ENCODE measurements at places on chromosomes 3 and 15. TPM values are rescaled to one million over a fixed set of nuclear protein-coding genes. Genes with fewer than 3 reads are reported as not detected.
A peak's percentile ranks its signal among the peaks of the same experiment; 100 is the strongest.

DNA sequence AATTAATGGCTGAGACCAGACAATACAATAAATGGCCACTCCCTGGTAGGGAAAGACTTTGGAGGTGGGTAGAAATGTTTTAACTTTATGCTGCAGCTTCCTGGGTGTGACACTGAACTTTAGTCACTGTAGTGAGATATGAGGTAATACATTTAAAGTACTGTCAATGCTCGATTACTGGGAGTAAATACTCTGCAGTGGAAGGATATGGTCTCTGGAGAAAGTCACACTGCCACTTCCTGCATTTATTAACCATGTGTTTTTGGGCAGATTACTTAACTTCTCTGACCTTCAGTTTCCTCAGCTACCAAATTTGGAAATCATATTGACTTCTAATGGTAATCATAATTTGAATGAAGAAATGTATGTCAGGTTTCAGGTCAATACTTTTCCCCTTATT lies 317.1 kb upstream of the TGFBR2 start:
- DNase-seq = peak; percentile 90

GRCh38 chr15:57827021-57827420 lies 120.5 kb downstream of the POLR2M start:
- DNase-seq = peak; percentile 77

- no peak for DNase-seq
Observed at GRCh38 chr3:142029052-142029642, 120.2 kb downstream of the TFDP2 start.

DNA sequence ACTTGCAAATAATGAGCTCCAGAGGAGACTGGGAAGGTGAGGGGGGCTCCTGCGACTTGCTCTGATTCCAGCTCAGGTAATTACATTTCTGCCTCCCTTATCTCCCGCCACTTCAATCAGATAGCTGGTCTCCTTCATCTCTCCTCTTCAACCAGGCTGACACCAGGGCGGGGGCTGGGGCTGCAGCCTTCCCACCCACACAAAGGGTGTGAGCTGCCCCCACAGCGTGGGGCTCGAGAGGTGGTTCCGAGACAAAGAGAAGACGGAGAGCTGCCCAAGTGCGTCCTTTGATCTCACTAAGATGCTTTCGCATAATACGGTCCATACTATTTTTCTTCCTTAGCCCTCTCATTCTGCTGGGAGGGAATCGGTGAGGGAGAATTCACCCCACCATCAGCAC lies 139.7 kb downstream of the NSMCE3 start:
- no peak for DNase-seq

DNA sequence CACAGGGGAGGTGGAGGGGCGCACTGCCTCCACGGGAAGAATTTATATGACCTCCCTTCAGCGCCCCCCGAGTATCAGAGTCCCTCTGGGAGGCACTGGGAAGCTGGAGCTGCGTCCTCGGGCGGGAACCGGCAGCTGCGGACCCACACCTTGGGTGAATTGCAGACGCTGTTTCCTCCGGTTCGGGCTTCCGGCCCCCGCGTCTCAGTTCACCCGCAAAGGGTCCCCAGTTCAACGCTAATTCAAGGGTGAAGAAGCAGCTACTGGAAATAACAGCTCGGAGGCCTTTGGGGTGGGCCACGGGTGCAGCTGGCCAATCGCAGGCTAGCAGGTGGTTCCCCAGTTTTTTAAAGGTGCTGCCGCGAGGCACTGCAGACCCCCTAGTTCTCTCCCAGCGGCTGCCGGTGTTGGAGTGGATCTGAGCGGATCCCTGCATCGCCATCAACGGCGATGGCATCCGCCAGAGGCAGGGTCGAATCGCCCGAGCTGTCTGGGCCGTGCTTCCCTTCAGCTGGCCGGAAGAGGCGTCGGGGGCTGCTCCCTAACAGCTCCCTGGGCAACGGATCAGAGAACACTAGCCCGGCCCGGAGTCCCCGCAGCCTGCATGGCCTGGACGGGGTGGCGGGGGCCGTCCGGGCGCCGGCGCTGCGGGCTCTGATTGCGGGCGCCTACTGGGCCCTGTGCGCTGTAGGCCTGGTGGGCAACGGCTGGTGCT lies 19.4 kb upstream of the ADAMTS7 start:
- peak; percentile 51 for DNase-seq

- no peak for DNase-seq
Observed at GRCh38 chr3:139421460-139421859, 32.0 kb upstream of the COPB2 start.

- DNase-seq = no peak
Observed at GRCh38 chr3:18652781-18653180, 227.6 kb upstream of the SATB1 start.

- DNase-seq = no peak
Observed at GRCh38 chr3:69547461-69547880, 161.6 kb upstream of the FRMD4B start.

DNA sequence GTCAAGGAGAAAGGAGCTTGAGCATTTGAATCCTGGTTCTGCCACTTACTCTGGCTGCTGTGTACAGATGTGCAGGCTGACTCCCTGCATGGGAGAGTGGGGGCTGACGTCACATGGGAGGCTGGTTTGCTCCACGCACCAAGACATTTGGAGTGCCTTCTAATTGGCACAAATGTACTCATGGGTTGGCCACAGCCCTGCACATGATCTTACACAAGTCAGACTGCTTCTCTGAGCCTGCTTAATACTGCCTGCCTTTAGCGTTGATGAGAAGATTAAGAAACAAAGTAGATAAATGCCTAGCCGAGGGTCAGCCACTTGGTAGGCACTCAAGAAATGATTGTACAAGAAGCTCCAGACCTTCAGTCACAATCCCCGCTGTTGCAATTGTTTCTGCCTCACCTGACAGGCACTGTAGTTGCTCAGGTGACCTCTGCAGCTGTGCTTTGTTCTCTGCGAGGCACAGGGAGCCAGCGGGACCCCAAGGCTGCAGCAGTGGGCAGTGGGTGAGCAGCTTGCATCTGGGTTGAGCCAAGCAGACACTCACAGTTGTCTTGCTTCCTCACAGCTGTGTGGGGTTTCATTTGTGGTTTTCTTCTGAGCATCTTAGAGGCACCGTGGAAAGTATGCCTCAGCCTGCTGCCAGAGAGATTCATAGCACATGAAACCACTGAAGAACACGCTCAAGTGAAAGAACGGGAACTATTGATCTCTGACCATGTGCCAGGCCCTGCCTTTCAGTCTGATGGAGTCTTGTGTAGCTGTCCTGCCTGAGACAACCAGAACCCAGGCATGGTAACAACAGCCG lies 33.1 kb downstream of the GRK7 start:
- DNase-seq = peak; percentile 13

- peak; percentile 78 for DNase-seq
Observed at GRCh38 chr3:71304684-71305083, 278.8 kb downstream of the FOXP1 start.

- DNase-seq = peak; percentile 21
Observed at GRCh38 chr3:148464246-148464645, 233.5 kb upstream of the AGTR1 start.

- no peak for DNase-seq
Observed at GRCh38 chr3:71134521-71134920, 449.0 kb downstream of the FOXP1 start.

GRCh38 chr15:43390723-43391122 lies 19.8 kb downstream of the TUBGCP4 start:
- DNase-seq = no peak

DNA sequence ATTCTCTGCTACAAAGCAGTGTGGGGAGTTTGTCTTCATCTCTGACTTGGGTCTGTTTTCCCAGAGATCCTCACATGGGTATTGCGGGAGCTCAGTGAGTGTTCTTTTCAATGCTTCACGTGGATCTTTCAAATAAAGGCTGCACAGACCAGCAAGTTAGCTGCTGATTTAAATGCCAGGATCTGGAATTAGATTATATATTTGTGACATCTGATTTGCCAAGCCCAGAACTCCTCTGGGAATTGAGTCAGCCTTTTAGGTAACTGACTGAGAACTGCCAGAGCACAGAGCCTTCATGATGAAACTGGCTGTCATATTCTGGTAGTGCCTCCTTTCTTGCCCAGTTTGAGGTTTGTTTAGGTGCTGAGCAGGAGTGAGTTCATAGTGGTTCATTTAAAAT lies 14.7 kb downstream of the EDEM1 start:
- DNase-seq = no peak

DNA sequence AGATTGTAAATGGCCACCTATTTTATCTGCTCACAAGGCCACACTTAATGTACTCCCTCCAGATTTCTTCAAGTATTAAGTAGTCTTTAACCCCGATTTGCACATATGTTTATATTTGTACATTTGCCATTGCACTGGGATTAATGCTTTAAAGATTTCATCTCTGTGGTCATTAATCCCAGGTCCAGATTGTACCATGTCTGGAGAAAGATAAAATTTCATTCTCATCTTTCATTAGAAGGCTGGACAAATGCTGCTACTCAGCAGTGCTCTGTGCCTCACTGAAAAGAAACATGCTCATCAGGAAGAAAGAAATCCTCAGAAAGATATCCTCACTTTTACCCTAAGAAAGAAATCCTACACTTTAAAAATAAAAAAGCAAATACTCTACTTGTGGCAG lies 62.5 kb upstream of the LRRC3B start:
- DNase-seq = no peak

DNA sequence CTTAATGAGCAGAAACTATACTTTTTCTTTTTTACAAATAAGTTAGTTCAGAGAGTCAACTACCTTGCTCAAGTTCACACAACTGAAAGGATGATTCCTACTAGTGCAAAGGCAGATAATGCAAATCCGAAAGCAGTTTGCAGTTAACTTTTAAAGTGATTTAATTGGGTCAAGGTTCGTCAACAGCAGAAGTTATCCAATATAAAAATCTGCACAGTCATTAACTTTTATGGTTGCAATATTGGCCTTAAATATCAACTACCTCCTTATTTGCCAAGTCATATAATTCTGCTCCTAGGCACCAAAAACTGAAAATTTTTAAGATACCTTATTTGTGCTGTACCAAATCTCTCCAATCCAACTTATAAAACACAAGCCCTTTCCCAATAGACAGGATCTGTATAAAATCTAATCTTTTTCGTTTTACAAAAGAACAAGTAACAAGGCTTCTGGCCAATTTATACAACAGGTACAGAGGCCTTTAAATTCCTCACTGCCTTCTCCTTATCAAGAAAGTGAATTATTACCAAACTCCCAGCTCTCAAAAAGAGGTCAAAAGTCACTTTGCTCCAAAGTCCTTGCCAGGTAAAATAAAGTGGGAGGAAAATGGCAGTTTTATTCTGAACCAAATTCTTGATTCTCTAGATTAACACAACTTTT lies 416.6 kb upstream of the NECTIN3 start:
- no peak for DNase-seq

DNA sequence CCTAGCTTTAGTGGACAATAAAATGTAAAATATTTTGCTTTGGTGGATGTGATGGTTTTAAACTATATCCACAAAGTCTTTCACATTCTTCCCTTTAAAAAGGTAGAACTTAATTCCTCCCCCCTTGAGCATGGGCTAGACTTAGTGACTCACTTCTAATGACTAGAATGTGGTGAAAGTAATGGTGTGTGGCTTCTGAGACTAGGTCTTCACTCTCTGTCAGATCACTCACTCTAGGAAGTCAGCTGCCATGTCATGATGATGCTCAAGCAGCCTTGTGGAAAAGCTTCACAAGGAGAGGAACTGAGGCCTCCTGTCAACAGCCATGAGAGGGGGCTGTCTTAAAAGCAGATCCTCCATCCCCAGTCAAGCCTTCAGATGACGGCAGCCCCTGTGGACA lies 4.2 kb downstream of the LRRC2 start:
- DNase-seq = no peak

DNA sequence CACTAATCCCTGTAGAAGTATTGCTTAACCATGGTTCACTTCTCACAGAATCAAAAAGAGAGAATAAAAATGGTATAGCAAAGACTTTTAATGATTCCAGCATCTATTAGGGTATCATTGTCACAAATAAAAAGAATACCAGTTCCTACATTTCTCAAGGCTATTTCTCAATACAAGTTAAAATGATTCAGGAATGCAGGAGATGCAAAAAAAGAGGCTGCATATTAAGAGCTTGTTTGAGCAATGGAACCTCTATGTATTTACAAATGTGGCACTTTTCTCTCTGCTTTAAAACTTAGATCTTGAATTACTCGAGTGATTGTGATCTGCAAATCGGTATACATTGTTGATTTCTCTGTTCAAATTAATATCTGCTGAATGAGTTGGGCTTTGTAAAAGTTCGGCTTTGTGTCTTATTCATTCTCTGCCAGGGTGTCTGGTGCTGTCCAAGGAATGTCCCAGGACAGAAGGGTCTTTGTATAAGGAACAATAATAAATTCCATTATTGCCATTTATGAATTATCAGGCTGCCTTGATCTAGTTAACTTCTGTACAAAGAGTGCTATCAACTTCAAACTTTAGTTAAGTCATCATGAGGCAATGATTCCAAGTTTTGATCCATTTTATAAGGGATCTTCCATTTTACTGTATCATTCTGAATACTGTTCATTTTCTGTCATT lies 364.2 kb downstream of the RBMS3 start:
- no peak for DNase-seq

- no peak for DNase-seq
Observed at GRCh38 chr3:182585532-182586150, 207.7 kb upstream of the ATP11B start.

DNA sequence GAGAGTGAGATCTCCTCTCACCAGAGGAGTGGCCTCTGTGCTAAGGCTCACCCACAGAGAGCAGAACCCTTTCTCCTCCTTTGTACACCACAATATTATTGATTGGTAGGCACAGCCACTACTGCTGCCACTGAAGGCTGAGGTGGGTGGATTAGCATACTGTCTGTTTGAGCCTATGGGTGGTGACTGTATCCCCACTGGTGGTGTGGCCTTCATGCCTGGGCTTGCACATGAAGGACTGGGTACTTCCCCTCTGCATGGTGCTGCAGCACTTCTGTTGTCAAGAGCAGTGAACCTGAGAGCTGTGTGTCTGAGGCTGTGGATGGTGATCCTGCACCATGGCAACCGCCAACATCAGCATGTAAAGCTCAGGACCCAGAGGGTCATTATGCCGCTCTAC lies 35.7 kb upstream of the NECTIN3 start:
- DNase-seq = no peak

- no peak for DNase-seq
Observed at GRCh38 chr15:91553196-91553854, 300.2 kb upstream of the SLCO3A1 start.

- no peak for DNase-seq
Observed at GRCh38 chr3:42518800-42519567, 16.5 kb downstream of the VIPR1 start.

Gene RAB43
- 116 TPM for total RNA-seq

Gene KCNAB1
- 0.17 TPM for total RNA-seq

Gene ZNF80
- total RNA-seq = not detected

Gene HTR3E
- not detected for total RNA-seq

Gene ZPLD1
- 0.05 TPM for total RNA-seq

Gene AHSG
- not detected for total RNA-seq

Gene PLA1A
- 14.8 TPM for total RNA-seq

Gene KBTBD13
- total RNA-seq = not detected

Gene SOX14
- total RNA-seq = not detected

Gene STXBP5L
- total RNA-seq = 0.05 TPM

Gene ISLR
- 0.17 TPM for total RNA-seq

Gene P2RY1
- 0.88 TPM for total RNA-seq

Gene COL8A1
- total RNA-seq = 653 TPM

Gene MEIS2
- total RNA-seq = 12.9 TPM

Data from dermis blood vessel endothelial cell (primary cell).